Right lung (tissue), 10 donors: ENCODE measurements at places on chromosomes 13 and 19. TPM values are rescaled to one million over a fixed set of nuclear protein-coding genes. Genes with fewer than 3 reads are reported as not detected.

ADAMTS10 gene
- polyA plus RNA-seq, result 46.0 TPM

SIGLEC5 gene
- polyA plus RNA-seq, result 1.2 TPM

BTBD2 gene
- polyA plus RNA-seq, result 70.5 TPM

VN1R4 gene
- not detected for polyA plus RNA-seq

GRCh38 chr19:1441677-1442438 is 3.7 kb downstream of the RPS15 start:
- DNase-seq, result no peak

GRCh38 chr19:45104658-45105349 is 11.8 kb downstream of the PPP1R37 start:
- no peak for DNase-seq

- no peak for DNase-seq
Measured at GRCh38 chr19:12784394-12784870, 6.9 kb upstream of the JUNB start.

DNA sequence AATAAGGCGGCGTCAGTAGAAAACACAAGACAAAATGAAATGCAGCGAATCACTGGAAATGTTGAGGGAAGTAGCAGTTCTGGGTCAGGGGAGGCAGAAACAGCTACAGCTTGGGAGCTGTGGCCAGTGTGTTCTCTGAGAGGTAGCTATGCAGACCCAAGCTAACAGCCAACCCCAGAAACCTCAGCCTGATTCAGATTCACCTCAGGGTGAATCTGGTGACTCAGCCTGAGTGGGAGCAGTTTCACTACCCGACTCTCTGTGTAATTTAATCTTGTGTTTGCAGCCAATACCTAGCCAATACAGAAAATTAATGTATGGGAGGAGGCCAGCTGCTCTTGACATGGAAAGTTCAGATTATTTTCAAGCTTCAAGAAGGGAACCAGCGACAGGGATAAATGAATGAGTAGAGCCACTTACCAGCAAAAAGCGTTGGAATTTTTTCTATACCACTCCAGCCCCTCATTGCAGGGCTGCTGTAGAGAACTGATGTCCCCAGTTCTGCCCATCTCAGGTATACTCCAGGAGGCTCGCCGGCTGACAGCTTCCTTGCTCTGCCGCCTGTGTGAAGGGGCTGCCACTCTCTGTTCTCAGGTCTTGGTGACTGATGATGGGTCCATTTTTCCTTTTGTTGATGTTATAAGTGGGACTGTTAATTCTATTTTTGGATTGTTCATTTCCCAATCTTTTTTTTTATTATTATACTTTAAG is 8.9 kb downstream of the IGFL3 start:
- no peak for DNase-seq

DNA sequence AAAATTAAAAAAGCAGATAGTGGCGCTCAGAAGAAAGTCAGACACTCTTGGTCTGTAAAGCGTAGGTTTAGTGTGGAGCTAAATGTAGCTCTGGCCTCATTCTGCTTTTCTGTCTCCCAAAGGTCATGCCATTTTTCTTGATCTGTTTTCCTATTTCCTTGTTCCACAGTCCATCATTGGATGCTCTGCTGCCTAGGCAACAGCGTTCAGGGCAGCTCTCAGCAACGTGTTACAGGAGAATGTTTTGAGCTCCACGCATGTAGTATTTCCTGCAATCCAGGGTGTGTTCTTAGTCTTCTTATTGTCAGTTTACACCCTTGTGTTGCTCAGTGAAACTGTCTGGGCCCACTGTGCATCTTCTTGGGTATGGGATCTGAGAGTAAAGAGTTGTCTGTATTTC is 46.0 kb upstream of the PCDH8 start:
- DNase-seq, result no peak

DNA sequence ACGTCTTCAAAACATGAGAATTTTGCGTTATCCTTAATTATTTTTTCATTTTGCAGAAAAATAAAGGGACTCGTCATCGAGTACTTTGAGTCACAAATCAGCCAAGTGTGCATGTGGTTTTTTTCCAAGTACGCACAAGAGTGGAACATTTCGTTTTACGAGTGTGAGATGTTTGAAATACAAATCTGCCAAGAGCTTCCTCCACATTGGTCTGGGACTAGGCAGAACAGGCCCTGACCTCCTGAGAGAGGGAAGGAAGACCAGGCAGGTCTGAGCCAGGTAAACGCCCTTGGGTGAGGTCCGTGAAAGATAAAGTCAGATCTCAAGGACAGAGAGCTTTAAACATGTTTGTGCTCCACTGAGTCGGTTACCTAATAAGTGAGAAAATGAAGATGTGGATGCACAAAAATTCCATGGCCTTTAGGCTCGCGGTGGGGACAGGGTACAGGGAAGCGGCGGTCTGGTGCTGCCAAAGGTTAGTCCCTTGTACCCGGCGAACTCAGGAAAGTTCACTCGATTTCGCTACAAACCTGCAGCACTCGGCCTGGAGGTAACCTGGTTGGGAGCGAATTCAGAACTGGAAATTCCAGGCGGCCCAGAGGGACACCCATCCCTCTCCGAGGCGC is 473 bp upstream of the ITM2B start:
- no peak for DNase-seq

GRCh38 chr13:27079421-27079958 is 92.1 kb downstream of the USP12 start:
- DNase-seq, result no peak

DNA sequence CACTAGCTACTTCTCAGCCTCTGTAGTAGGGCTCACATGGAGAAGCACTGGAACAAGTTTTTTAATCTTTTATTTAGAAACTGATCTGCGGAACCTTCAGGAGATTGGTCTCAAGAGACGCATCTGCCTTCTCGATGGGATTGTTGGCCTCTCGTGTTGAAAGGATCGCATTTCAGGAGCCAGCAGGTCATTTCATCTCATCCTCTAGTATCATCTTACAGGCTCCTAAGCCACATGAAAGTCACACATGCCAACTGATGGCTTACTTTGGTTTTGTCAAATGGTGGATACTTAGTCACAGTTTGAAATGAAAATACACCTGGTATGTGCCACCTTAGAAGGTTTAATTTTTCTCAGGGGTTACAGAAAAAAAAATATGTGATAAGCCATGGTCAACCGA is 1703.6 kb downstream of the EFNB2 start:
- no peak for DNase-seq

GRCh38 chr13:110329258-110329657 is 22.2 kb downstream of the COL4A2 start:
- no peak for DNase-seq

DNA sequence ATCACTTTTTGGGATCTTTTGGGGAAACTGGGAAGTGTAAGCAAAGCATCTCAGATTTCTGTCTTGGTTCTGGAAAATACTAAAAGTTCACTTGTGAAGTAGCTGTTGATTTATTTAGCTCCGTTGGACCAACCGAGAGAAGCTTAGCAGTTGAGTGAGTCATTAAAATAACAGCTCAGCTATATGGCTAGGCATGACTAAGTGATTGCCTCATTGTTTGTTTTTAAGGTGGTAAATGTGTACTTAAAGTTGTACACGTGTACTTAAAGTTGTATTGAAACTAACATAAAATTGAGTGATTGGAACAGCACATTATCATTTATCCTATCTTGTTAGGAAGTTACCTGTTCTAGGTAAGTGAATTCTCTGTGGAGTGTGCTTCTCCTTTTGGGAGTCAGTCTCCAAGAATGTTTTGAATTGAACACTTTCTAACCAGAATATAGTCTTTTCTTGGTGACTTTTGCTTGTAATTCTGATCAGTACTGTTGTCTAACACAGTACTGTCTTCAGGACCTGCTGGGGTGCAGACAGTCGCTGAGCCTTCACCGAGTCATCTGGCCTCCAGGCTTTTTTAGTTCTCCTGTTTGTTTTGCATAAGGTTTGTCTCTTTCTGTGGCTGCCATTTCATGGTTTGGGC is 2.9 kb upstream of the DCUN1D2 start:
- DNase-seq, result no peak

DNA sequence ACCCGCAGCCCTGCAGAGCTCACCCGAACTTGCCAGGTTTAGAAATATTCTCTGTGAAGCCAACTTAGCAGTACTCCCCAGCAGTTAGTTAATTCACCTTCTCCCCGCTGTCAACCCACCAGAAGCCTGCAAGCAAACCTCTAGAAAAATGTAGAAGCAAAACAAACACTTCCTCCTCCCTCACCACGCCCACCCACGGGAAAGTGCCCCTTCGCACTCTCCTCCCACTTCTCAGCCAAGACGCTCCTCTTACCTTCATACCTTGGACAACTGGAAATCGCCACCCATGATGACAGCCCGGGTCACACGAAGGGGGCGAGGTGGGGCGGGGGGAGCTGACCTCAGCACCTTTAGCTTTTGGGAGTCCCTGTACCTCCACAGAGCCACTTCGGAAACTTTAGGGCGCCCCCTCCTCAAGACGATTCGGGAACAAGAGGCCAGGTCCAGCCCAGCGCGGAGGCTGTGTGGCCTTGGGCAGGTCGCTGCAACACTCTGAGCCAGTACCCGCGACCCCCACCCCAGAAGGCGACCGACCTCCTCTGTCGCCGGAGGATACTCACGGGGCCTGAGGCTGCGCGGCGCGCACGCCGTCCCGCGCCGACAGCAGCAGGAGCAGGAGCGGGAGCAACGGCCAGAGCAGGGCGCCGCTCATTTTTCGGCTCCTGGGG is 485 bp downstream of the CPAMD8 start:
- peak; percentile 35 for DNase-seq

- DNase-seq, result no peak
Measured at GRCh38 chr13:45751885-45752284, 49.8 kb downstream of the CBY2 start.
